Aorta (tissue), 5 donors: ENCODE measurements at places on chromosomes 7 and 10. TPM values are rescaled to one million over a fixed set of nuclear protein-coding genes. Genes with fewer than 3 reads are reported as not detected.

Gene ATOH7
- total RNA-seq: 0.23 TPM

Gene ANKRD30A
- total RNA-seq: not detected

Gene PVRIG
- 0.23 TPM for total RNA-seq

Gene HHEX
- 11.5 TPM for total RNA-seq

Gene TSPAN15
- total RNA-seq: 16.8 TPM

Gene HEPACAM2
- not detected for total RNA-seq

Gene LRRN3
- 0.51 TPM for total RNA-seq

Gene LHFPL3
- total RNA-seq: not detected

Gene TAS2R5
- total RNA-seq: 1.7 TPM

Gene CCDC3
- 166 TPM for total RNA-seq

Gene TSPAN14
- 59.5 TPM for total RNA-seq

Gene GIMAP7
- total RNA-seq: 41.8 TPM

Gene SPDYE1
- not detected for total RNA-seq

Gene PPP1R9A
- 7.4 TPM for total RNA-seq
